Activated CD4-positive, alpha-beta T cell treated with anti-CD3 and anti-CD28 coated beads, Interleukin-2, amount 50 U/mL, for 24 hours (primary cell): ENCODE measurements at places on chromosomes 16 and 17.

DNA sequence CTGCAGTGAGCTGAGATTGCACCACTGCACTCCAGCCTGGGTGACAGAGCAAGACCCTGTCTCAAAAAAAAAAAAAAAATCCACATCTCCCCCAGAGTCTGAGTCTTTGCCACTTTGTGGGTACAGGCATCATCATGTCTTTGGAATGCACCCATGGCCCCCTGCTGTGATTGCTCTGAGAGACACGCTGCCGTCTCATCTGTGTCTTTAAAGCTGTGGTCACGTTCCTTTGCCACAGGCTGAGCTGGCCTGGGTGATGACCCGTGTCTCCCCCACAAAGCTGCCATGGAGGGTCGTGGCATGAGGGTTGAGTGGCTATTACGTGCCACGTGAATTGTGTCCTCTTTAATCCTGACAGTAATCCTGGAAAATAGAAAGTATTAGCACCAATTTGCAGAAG lies 20.2 kb downstream of the CRISPLD2 start:
- DNase-seq = no peak

GRCh38 chr17:69142175-69142802 lies 594 bp upstream of the ABCA6 start:
- DNase-seq = no peak

GRCh38 chr16:11297492-11298142 lies 16.5 kb upstream of the PRM1 start:
- DNase-seq = peak; percentile 52

DNA sequence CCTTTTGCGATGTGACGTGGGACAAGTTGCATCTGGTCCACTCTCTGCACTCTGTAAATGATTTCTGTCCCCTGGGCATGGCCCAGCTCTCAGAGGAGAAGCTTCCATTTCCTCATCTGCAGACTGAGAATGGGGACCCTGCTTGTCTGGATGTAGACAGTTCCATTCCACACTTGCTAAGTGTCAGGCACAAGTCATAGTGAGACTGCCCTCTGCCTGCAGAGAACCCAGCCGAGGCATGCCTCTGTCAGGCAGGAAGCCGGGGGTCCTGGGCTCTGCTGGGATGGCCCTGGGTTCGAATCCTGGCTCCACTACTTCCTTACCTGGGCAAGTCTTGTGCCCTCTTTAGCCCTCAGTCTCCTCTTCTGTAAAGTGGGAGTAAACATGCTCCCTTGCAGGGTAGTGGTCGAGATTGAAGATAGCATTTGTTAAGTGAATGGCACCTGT lies 4.1 kb downstream of the MAP2K3 start:
- no peak for DNase-seq

GRCh38 chr16:86049641-86050040 lies 150.7 kb downstream of the IRF8 start:
- no peak for DNase-seq

GRCh38 chr16:3173892-3174617 lies 13.9 kb upstream of the OR1F1 start:
- no peak for DNase-seq

- DNase-seq = no peak
Measured at GRCh38 chr16:65377195-65377594, 255.3 kb upstream of the CDH11 start.

DNA sequence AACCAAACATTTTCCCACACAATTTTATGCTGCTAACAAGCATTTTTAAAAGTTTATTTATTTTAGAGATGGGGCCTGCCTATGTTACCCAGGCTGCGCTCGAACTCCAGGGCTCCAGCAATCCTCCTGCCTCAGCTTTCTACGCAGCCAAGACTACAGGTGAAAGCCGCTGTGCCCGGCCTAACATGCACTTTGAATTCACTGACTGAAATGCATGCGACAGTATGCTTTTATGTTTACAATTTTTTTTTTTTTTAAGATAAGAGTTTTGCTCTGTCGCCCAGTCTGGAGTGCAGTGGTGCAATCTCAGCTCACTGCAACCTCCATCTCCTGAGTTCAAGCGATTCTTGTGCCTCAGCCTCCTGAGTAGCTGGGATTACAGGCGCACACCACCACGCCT lies 47.8 kb downstream of the MAP1LC3B start:
- DNase-seq = no peak

- peak; percentile 84 for DNase-seq
Measured at GRCh38 chr17:76278952-76279741, 14.0 kb downstream of the UBALD2 start.

DNA sequence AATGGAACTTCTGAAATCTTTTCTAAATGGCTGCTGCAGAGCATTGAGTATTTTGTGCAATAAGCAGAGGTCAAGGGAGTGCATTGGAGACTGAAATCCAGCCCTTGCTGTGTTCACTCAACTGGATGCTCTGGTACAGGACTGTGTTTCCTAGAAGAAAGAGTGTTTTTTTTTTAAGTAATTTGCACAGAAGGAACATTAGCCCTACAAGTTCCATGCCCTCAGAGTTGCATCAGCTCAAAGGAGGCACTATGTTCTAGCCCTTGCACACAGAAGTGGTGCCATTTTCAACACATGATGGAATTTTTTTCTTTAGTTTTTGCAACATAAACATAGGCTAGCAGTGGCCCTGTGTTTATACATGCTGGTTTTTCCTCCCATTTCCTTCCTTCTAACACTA lies 144.1 kb upstream of the HLF start:
- DNase-seq = no peak

GRCh38 chr16:66182592-66182991 lies 183.9 kb upstream of the CDH5 start:
- no peak for DNase-seq

GRCh38 chr17:48246612-48247011 lies 139.0 kb downstream of the SNX11 start:
- no peak for DNase-seq

DNA sequence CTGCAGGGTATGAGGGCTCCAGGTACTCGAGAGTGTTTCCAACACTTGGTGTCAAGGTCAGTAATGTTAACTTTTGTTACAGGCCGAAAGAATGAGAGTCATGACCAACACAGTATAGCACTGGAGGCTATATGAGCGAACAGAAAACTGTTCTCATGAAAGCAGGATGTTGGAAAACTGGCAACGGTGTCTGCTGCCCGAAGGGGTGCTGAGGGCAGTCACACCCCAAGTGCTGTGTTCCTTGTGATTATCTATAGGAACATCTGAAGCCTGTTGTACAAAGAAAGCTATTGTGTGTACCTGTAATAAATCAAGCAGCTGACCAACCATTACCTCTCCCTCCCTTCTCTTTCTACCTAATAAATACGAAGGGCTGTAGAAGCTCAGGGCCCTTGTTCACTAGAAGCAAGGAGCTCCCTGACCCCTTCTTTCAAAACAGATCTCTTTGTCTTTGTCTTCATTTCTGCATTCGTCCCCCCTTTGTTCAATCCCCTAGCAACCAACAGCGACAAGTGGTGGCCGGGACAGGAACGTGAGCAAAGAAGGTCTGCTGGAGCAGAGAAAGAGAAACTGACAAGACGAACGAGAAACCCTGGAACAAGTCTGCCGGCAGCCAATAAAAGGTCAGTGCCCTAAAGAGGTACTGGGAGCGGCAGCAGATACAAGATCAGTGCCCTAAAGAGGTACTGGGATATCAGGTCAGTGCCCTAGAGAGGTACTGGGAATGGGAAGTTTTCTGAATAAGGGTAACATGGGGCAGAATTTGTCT lies 7.6 kb downstream of the CD300LD start:
- DNase-seq = no peak

DNA sequence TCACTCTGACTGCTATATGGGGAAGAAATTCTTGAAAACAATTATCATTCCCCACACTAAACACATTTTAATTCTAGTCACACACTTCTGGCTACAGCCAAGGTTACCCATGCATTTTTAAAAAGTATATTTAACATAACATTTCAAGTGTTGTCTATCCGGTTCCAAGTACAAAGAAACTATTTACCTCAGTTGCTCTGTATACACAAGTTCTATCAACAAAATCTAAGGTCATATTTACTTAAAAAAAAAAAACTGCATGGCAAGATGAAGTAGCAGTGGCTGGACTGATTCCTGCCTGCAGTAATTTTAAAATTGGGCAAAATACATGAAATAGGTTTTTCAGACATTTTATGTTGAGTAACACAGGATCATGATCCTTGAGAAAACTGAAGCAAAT lies 155.9 kb upstream of the TOM1L1 start:
- DNase-seq = no peak

DNA sequence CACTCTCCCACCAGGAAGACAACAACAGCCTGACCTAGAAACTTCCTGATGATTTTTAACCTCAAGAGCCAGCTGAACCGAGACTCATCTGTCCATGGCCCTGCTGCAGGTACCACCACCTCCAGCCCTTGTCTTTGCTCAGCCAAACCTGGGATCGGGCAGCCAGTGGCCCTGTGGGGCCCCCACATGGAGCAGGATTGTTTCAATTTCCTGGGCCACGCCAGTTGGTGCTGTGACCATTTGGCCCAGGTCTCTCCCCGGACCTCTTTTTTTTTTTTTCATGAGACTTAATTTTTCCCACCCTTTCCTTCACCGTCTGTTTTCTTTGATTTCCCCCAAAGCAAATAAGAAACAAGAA lies 8.3 kb upstream of the HOXB2 start:
- DNase-seq = no peak

- no peak for DNase-seq
Measured at GRCh38 chr17:83202002-83203000, 122.9 kb downstream of the METRNL start.

DNA sequence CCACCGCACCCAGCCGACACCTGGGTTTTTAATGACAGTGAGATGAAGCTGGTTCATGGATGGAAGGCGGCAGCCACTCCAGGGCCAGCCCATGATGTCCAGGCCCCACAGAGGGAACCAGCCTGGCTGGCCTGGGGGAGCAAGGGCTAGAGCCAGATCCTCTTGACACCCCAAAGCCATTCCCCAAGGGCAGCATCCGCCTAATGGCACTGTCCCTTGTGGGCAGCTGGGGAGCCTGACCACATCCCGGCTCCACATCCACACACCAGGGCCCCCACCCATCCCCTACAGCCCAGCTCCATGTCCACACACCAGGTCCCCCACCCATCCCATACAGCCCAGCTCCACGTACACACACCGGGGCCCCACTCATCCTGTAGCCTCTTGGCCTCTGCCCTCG lies 53.3 kb upstream of the ACSF3 start:
- DNase-seq = no peak

DNA sequence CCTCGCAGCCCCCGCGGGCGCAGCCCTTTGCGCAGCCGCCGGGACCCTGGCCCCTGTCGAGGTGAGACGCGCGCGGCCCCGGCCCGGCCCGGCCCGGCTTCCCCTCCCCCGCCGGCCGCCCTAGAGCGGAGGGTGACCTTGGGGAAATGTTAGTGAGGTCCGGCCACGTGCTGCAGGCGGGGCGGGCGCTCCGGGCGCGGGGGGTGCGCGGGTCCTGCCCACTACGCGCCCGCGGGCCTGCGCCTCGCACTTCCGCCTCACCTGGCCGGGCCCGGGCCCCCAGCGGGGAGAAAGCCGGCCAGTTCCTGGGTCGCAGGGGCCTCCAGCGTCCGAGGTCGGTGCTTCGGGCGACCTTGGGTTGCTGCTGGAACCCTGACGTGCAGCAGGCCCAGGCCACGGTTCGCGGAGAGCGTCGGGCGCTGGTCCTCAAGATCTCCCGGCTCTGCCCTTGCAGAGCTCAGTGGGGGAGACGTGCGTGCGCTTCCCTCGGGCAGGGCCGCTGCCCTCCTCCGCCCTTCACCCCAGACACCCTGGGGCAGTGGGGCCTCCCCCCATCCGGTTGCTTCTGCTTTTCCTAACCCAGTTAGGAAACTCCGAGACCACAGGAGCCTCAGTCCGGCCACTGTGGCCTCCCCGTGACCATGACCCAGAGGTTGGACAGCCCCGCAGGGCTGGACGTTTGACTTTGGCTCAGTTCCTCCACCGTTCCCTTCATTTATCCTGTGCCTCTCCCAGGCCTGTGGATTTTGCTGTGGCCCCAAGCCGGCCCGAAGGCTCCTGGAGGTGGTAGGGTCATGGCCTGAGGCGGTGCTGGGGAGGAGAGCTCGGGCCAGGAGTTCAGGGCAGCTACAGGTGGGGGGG lies 791 bp downstream of the MCRIP2 start:
- DNase-seq = no peak

DNA sequence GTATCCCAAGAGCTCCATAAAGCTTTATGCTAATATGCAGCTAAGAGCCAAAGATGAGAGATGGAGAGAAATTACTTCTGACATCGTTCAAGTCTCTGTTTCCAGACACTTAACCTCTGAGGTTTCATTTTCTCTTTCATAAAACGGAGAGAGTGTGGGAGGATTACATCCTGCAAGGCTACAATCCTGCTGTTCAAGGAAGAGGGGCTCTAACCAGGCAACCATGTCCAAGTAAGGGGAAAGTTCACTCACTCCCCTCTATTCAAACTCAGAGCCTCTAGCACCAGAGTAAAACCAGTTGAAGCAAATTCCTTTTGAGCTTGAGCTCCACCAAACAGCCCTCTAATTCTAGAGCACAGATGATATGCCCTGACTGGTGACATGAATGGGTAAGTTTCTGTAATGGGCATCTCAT lies 397.4 kb downstream of the NPIPA8 start:
- no peak for DNase-seq

- no peak for DNase-seq
Measured at GRCh38 chr17:48647963-48648245, 21.7 kb upstream of the HOXB9 start.

GRCh38 chr16:14121142-14121541 lies 50.0 kb downstream of the MRTFB start:
- no peak for DNase-seq

DNA sequence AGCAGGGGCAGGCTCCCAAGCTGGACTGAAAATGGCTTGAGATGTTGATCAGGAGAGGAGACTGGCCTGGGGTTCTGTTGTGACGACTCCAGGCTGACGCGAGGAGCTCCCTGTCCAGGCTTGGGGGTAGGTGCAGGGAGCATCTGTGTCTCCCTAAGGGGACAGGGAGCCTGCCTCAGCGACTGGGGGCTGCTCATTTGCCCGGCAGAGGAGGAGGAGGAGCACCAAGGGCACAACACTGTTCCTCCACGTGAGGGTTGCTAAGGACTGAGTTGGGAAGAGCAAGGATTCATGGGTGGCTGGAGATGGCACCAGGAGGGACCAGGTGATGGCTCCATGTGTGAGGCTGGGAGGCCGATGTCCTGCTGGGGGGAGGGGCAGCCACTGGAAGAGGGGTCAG lies 53.3 kb downstream of the USP22 start:
- DNase-seq = no peak

DNA sequence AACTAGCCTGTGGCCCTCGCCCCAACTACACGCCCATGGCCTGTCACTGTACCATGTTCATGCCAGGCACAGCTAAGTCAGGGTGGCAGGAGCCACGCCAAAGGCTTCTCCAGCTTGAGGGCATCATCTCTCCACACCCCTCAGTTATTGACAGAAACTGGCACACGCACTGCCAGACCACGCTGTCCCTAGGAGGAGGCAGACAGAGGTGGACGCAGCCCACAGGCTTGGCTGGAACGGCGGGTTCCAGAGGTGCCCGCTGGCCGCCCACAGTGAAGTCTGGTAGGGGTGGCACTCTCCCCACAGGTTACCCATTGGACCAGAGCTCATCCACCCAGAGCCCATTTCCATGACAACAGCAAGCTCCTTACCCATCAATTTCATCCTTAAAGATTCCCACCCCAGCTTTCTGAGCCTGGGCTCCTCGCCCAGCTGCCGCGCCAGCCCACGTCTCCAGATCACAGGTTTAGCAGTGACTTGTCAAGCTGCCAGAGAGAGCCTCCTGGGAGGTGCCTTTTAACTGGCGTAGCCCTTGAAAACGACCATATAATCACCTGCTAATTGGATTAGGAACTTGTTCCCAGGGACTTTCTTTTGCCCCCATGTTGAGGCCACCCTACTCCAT lies 27.9 kb downstream of the RPRML start:
- DNase-seq = no peak

- no peak for DNase-seq
Measured at GRCh38 chr17:1096215-1096614, 83.6 kb downstream of the ABR start.

GRCh38 chr16:86048882-86049585 lies 150.1 kb downstream of the IRF8 start:
- DNase-seq = no peak
